ENCODE measurements at places on chromosomes 4 and X.

GRCh38 chr4:164596927-164597326 lies 157.0 kb upstream of the SMIM31 start:
- no peak for DNase-seq

DNA sequence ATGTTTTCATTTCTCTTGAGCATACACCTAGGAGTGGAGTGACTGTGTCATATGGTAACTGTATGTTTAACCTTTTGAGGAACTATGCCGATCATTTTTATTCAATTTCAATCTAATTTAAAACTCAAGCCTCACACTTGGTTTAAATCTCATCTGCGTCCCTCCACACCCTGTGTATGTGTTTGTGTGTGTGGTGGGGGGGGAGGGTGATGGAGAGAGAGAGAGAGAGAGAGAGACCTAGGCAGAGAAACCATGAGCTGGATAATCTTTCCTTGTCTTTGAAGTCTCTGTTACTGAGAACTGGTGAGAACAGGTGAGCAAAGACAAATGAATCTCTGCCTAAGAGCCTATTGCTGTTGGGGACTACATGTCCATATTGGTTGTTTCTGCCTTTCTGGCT lies 105.0 kb downstream of the ARHGAP24 start:
- no peak for DNase-seq

DNA sequence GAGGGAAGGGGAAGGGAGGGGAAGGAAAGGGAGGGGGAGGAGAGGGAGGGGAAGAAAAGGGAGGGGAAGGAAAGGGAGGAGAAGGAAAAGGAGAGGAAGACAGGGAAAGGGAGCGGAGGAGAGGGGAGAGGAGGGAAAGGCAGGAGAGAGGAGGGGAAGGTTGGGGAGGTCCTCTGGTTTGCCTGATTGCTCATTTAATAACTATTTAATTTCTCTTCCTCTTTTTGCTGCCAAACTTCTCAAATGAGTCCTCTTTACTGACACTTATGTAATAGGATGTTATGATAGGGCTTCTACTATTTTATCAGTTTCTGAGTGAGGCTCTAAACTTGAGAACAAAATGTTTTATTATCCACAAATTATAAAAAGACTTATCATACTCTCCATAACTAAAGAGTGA lies 35.4 kb upstream of the PPA2 start:
- DNase-seq: no peak

DNA sequence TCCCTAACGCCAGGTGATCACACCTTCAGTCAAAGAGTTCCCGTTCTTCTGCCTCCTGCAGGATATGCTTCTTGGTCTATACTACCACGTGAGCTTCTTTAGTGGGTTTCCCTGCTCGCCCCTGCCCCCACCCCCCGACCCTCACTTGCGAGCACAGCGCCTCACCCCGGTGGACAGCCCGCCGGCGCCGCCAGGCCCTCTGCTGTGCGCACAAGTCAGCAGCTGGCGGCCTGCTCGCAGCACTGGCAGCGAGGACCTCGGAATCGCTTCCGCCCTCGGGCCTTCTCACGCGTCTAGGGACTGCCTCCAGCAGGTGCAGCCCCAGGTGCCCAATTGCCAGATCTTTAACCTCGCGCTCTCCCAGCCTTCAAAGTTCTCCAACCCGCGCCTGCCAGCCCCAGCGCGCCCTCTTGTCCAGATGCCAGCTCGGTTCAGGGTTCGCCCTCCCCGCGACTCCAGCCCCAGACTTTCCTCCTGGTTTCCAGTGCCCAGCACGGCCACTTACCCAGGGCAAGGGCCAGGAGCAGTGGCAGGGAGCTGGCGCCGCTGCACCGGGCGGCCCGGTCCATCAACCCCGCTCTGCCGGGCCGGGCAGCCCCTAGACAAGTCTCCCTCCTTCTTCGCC lies 454 bp downstream of the BTC start:
- DNase-seq: peak; percentile 91

Data from GM23338 (cell line).